Hepatocyte (in vitro differentiated cells): ENCODE measurements at places on chromosomes 2 and 18.
A peak's percentile ranks its signal among the peaks of the same experiment; 100 is the strongest.

GRCh38 chr2:101776172-101777043 lies 78.9 kb downstream of the MAP4K4 start:
- DNase-seq = peak; percentile 52

DNA sequence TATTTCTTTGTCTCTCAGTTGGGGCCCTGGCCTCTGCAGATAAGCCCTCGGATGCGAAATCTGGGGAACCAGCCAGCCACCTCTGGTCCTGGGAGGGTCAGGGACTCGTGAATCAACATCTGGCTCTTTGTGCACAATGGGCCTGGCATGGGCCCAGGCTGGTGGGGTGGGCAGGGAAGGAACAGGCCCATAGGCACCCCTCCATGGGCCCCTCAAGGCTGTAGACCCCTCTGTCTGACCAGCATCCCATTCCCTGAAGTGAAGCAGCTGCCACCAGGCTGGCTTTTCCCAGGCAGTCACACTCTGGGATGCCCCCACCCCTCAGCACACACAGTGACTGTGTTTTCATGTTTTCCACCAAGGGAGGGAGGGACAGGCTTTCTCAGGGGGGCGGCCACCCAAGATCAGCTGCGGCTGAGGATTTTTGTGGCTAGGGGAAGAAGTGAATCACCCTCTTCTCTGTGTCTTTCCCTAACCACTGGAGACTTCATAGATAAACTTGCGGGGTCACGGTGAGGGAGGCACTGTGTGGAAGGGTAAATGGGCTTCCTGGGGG lies 166.0 kb downstream of the AGAP1 start:
- DNase-seq = peak; percentile 21

DNA sequence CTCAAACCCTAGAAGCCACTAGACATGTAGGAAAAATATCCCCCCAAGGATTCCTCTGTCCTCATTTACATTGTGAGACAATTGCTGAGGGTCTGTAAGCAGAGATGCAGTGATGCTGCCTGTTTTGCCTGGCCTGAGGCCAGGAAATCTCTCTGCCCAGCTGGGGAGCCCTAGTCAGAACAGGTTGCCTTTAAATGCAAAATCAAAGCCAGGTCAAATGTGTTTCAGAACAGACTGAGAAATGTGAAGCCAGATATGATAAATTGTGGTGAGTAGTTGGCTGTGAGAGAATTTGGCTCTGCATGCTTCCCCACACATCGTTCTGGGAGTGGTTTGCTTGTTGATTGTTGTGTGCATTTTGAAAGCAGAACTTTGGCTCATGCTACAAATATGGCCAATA lies 38.4 kb upstream of the NXPH2 start:
- no peak for DNase-seq

DNA sequence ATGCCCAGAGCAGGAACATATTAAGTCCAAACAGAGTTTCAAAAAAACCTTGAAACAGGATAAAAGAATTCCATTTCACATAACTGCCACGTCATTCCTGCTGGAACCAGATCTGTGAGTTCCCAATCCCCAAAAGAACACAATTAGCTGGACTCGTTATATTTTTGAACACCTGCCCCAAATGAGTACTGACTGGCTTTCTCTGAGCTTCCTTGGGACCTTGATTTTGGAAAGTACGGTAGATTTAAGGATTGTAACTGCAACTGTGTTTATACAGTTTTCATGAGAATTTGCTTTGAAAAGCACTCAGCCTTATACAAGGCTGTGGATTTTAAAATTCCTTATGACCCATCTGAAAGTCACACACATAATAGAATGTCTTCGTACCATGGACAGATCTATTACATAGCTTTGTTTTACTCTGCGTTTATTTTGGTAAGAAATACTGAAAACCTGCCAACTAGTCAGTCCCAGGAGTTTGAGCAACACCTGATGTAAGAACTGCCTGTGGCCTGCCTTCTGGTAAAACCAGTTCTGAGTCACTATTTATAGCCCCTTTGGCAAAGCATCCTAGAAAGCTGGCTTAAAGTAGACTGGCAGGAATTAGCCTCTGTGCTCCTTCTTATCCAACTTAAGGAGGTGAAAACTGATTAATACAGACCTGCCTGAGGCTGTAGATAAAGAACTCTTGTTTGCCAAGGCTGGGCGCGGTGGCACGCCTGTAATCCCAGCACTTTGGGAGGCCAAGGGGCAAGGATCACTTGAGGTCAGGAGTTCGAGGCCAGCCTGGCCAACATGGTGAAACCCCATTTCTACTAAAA lies 48.1 kb downstream of the MERTK start:
- DNase-seq = peak; percentile 87

- DNase-seq = no peak
Measured at GRCh38 chr2:108575132-108575966, 41.1 kb downstream of the LIMS1 start.

- DNase-seq = no peak
Measured at GRCh38 chr2:134717286-134718022, 1.3 kb downstream of the TMEM163 start.

DNA sequence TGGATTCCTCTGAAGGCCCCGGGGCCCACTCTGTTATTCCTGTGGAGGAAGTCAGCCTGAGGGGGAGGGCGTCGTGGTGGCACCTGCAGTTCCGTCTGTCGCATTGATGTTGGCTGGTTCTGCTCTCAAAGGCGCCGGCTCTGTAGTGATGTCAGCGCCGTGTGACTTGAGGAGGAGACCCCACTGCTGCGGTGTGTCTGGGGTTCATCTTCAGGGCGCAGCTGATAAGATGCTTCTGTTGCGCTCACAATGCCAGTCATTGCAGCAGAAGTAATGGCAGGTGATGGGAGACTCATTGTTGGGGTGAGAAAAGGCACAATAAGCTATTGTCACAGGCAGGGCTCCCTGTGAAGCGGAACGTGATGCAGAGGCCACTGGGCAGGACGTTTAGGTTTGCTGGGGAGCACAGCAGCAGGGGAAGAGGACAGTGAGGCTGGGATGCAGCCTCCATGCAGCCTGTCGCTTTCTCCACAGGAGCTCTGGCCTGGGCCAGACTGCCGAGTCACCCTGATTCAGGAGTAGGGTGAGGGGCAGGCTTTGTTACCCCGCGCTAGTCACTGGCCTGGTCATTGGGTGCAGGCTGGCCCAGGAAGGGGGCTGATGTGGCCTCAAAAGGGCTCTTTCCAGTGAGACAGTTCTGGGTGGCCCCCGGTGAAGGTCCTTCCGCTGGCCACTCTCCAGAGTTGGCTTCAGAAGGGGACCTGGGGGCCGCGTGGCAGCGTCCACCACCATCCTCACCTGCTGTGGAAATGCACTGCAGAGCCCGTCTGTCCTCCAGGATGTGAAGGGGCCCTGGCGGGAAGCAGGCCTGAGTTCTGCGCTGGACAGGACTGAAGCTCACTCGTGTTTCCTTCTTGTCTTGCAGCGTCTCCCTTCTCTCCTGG lies 42.9 kb downstream of the SH3BP4 start:
- no peak for DNase-seq

DNA sequence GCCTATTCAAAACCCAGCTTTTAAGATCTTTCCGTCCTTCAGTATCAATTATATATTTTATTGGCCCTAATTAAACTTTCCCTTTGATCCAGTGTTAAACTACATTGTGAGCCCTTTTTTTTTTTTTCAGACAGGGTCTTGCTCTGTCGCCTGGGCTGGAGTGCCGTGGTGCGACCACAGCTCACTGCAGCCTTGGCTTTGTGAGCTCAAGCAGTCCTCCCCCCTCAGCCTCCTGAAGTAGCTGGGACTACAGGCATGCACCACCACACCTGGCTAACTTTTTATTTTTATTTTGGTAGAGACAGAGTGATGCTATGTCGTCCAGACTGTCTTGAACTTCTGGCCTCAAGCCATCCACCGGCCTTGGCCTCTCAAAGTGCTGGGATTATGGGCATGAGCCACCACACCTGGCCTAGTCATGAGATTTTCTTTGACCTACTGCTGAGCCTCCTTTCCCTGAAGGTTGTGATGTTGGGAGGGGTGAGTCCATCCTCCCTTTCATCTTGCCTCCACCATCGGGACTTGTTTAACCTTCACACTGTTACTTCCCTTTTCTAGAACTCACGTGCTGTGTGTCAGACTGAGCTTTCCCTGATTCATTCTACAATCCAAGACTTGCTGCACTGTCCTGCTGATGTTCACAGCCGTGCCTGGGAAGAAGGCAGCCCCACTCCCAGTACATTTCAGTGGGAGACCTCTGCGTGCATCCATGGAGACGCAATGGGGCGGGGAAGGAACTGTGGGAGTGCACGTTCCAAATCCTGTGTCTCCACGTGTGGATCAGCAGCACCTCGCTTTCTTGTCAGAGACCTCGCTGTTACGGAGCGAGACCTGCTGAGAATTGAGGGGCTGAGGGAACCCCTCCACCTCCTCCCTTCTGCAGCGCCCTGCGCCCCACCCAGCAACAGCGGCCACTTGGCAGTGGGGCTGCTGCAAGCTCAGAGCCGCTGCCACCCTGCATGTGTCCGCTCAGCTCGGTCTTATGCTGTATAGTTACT lies 10.8 kb downstream of the OXER1 start:
- DNase-seq = no peak

DNA sequence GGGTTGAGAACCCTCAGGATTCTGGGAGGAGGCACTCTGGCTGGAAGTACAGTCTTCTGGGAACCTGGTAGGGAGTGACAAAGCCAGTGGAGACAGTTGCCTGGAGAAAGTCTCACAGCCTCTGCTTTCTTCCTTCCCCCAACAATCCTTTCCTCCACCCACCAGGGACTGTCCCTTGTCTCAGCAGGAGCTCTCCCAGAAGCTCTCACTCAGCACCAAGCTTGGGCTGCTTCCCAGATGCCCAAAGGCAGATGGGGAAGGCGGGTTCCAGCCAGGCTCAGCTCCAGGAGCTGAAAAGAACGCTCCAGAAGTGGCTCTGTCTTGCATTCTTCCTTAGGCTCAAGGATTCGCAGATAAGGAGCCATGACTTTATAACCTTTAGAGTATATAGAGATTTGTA lies 7.6 kb upstream of the NAGK start:
- no peak for DNase-seq

GRCh38 chr2:191935247-191935646 lies 88.4 kb upstream of the CAVIN2 start:
- no peak for DNase-seq

- no peak for DNase-seq
Measured at GRCh38 chr2:85410584-85411404, 628 bp upstream of the CAPG start.

- DNase-seq = no peak
Measured at GRCh38 chr2:160420711-160421110, 72.9 kb downstream of the RBMS1 start.

DNA sequence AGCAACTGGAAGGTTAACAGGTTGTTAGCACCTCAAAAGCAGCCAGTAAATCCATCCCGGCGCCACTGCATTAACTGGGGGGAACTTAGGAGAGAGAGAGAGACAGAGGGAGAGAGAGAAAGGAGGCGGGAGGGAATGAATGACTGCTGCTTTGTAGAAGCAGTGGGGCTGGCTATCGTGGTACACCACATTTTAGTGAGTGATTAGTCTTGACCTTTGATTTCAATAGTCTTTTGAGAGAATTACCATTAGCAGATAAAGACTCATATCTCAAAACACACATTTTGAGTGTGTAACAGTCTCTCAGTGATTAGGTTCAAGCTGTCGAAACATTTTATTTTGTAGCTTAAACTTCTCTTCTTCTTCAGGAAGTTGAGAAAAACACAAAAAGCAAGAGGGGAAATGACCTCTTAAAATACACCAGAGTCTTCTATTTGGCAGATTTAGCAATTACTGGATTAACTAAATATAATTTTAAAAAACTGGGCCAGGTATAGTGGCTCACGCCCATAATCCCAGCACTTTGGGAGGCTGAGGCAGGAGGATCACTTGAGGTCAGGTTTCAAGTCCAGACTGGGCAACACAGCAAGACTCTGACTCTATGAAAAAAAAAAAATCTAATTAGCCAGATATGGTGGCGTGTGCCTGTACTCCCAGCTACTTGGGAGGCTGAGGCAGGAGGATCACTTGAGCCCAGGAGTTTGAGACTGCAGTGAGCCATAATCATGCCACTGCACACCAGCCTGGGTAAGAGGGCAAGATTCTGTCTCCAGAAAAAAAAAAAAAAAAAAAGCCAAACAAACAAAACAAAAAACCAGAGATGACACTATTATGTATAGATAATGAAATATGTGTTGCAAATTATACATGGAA lies 22.0 kb upstream of the PNO1 start:
- no peak for DNase-seq

DNA sequence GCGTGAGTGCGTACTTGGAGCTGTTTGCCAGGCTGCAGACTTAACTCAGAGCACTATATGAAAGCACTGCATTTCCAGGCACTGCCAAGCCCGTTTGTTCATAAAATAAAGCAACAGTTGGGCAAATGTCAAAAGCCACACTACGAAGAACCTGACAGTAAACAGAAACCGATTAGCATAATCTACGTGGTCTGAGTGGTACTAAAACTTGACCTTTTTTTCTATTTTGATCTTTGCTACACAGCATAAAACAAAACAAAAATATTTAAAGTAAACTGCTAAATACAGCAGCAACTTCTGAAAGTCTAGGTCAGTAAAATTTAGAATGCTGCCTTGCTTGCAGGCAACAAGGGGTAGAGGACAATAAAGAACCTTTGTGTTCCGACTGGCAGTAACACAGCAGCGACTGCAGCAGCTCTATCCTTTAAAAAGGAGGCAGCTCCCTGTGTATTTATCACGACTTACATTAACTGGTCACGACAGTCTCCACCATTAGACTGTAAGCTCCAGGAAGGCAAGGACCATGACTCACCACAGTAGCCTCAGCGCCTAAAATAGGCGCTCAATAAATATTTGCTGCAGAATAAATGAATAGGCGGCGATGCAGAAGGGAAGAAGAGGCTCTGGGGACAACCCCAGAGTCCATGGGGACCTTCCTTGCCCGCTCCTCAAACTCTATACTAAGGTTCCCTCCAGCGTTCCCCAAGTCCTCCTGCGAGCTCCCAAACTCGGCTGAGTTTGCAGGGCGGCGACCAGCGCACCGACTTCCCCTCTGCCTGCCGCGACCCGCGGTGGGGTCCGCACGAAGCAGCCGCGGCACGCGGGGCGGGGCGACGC lies 902 bp downstream of the SS18 start:
- peak; percentile 33 for DNase-seq

GRCh38 chr2:55530539-55531081 lies 11.1 kb downstream of the CFAP36 start:
- no peak for DNase-seq

- DNase-seq = no peak
Measured at GRCh38 chr2:31244101-31244500, 10.1 kb downstream of the EHD3 start.

DNA sequence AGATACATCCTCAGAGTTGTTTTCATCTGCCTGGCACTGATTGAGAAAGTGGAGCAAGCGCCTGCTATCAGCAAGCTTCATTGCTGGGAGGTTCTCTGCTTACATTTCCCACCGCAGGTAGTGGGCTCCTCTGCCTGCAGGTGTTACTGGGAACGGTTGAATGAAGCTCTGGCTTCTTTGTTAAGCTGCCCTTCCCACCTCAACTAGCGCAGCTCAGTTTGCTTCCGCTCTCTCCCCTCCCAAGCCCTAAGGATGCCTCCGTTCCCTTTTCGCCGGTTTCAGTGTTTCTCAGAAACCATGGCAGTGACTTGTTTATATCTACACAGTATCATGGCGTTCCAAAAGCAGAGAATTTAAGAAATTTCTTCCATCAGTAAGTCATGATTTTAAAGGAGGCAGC lies 72.2 kb upstream of the B3GNT7 start:
- DNase-seq = no peak

GRCh38 chr2:203469546-203469945 lies 65.6 kb downstream of the RAPH1 start:
- no peak for DNase-seq

GRCh38 chr2:79294994-79295393 lies 135.4 kb upstream of the REG3A start:
- no peak for DNase-seq
